NT2/D1 (cell line): ENCODE measurements at places on chromosomes 3 and 15.

DNA sequence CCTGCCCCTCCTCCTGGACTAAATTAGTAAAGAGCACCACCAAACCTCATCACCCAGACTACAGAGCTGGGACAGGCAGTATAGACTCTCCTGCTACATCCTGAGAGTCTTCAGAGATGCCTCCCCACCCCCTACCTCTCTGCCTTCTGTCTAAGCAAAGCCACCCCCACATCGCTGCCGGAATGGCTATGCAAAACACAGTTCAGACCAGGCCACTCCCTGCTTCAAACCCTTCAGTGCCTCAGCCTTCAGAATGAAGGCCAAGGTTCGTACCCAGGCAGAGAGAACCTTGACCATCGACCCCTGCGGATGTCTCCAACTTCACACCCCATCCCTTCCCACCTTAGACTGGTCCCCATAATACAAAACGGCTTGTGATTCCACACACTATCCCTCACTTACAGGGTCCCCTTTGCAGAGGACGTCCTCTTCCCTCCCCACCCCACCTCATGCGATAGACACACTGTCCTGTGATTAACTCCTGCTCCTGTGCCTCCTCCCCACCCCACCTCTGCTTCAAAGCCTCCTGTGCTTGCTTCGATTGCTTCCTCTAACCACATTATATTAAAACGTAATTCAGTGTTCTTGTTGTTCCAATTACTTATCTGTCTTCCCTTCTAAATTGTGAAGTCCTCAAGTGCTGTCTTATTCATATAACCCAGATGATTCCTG is 175.3 kb downstream of the UACA start:
- no peak for DNase-seq

DNA sequence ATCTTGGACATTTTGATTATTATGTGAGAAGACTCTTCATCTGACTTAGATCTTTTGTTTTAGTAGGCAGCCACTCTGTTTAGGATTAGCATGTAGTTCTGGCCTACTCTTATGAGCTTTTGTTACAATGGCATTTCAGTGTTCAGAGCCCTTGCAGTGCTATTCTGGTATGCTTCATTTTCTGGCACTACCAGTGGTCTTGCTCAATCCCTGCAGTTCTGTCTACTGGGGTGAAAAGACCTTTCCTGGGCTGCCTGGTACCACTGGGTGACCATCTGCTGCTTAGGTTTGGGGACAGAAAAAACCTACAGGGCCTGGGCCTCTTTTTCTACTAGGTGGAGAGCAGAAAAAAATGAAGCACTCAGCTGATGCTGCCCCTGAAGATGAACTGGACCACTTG is 42.5 kb downstream of the IL16 start:
- no peak for DNase-seq

DNA sequence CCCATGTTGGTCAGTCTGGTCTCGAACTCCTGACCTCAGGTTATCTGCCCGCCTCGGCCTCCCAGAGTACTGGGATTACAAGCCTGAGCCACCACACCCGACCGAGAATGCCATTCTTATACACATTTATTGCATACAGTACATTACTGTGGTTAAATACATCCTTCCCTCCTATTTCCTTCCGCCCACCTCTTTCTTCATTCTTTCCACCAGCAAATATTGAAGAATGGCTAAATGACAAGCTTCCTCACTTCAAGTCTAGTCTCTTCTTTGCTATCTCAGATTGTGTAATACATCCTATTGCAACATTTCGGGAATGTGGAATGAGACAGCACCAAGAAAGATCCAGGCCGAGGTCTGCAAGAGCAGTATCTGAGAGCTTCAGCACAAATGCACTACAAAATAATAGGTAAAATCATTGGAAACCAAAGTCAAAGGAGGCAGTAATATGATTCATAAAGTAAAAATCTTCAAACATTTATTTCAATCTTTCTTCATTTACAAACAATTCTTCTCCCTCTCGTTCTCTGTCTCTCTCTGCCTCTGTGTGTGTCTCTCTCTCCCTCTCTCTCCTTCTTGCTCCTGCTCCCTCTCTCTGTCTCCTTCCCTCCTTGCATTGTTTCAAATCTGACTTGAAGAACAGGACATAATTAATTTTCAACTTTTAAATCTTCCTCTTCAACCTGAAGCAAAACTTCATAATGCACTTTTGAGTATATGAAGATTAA is 94.7 kb upstream of the TGFBR2 start:
- DNase-seq = no peak

GRCh38 chr15:66390678-66391077 is 4.0 kb downstream of the MAP2K1 start:
- no peak for DNase-seq

DNA sequence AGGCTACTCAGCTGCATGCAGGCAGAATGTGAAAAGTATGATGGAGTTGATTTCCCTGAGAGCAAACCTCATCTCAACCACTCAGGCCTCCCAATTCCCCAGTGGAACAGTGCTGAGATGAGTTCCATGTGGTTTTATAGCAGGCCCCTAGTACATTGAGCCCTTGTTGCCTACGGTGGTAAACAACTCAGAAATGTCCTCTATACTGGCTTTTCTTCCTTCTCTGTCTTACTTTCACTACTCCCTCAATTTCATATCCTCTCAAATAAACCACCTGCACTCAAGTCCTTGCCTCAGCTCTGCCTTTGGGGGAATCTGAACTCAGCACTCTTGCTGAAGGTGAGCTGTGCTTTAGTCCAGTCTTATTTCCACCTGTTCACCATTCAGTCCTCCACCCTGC is 399.9 kb downstream of the PDCD6IP start:
- no peak for DNase-seq

DNA sequence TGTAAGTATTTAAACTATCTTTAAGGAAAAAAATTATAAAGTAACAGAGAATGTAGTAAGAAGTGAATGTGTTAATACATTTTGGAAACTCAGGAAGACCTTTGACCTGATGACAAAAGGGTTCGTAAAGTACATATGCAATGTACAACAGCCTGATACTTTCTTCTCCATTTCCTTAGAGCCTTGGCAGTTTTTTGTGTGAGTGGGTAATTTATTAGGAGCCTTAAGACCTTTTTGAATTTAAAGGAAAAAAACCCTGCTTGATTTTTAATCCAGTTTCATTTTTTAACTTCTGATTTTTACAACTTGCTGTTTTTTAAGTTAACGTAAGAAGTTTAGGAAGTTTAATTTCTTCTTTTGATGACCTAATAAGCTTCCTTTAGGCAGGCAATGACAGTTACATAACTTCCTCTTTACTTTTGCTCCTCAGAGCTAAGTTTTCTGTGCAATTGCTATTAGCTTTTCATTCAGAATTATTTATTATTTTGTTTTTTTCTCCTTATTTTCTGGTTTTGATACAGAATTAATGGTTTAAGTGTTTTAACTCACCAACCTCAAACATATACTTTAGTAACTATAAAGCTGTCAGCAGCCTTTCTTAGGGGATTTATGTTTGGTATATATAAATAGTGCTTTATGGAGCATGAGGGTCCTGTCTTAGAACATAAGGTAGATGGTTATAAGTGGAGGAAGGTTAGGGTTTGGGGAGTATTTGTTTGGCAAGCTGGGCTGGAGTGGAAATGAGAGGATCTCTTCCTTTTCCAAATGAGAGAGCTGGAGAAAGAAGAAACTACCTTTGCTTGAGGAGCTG is 35.2 kb downstream of the ARMC8 start:
- no peak for DNase-seq

- DNase-seq = no peak
These were observed 392.9 kb upstream of the ROBO2 start for GRCh38 chr3:76646921-76647562.

- DNase-seq = peak; percentile 71
These were observed 553 bp downstream of the TMEM43 start for GRCh38 chr3:14125193-14126016.

DNA sequence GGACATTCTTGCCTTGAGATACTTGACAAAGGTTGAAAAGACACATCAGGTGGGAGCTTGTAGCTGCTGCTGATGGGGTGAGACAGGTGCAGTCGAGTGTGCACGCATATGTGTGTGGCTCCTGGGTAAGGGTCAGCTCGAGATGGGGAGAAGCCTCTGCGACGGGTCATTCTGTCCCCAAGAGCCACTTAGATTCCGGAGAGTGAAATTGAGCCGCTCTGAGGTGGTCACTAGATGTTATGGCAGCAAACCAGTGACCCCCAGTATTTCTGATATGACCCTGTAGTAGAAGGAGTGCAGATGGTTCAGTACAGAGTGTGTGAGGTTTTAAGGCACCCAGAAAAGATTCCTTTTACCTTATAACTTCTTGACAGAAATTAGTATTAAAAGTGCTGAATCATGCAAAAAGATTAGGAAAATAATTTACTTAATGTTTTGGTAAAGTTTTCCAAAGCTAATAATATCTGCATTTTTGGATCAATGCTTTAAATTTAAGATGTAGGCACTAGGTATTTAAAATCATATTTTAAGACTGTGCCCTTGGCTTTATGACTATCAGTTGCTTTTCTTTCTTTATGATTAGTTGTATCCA is 241.9 kb upstream of the TOPAZ1 start:
- DNase-seq = no peak

- peak; percentile 20 for DNase-seq
These were observed 11.9 kb upstream of the CD200R1L start for GRCh38 chr3:112858410-112859069.

DNA sequence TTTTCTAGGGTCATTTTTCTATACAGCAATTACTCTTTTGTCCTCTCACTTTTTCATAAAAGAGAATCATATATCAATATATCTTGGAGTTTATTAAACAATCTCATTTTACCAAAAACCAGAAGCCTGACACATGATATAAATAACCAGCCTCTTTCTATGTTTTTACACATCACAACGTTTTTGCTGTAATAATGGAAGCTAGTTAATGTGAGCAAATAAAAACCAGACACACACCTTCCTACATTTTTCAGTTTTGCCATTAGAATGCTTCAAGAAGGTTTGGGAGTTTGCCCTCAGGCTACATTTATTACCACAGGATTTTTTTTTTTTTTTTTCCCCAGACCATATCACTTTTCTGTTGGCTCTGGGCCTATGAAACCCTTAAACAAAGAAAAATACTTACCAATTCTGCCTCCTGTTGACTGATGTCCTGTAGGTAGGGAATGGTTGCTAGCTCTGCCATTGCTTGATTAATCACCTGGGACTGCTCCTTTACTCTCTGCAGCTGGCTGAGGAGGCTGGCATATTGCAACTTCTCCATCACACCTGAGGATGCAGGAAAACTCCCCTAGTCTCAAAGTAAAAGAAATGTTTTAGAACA is 165.5 kb downstream of the ECT2 start:
- DNase-seq = no peak

DNA sequence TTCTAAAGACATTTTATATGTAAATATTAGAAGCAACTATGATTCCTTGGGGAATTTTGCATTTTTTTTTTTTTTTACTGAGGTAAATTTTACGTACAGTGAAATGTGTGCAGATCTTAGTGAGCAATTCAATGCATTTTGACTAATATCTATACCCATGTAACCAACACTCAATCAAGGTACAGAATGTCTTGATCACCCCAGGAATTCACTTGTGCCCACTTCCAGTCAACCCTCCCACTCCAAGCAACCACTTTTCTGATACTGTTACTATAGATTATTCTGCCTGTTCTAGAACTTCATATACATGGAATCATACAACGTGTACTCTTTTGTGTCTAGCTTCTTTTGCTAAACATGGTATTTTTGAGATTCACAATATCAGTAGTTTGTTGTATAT is 45.1 kb upstream of the MGLL start:
- DNase-seq = no peak

- peak; percentile 74 for DNase-seq
These were observed 24.5 kb upstream of the TRAK1 start for GRCh38 chr3:42066516-42067181.

DNA sequence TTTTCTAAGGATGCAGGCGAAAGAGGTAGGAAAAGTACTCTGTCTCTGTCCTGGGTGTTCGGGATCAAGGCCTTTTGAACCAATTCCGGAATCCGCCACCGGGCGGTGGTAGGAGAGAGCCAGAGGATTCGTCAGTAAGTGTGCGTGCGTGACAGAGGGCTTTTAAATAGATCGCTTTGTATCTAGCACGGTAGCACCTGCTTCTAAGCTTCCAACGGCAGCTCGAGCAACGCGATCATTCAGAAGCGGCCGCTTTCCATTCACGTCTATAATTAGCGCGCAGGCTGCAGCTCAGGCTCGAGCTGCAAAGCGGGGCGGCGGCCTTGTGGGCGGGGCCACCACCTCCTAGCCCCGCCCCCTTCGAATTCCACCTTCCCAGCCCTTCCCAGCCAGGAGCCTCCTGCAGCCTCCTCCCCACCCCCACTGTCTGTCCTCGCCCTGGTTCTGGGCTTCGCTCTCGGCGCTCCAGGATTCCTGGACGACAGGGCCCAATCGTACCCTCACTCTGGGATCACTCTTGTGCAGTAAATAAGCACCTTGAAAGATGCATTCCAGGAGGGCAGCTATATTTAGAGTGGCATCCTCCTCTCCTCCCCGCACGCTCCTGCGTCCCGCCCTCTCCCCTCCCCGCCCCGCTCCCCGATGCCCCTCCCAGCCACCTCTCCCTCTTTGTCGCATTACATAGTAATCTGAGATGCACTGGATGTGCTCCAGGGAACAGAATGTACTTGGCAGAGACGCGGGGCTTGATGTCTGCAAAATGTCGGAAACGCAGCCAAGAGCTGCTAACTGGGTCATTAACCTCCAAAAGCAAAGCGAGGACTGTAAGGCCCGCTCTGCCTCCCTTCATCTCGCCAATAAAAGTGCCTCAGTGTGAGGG is 224.1 kb upstream of the TPRG1 start:
- DNase-seq = peak; percentile 88

DNA sequence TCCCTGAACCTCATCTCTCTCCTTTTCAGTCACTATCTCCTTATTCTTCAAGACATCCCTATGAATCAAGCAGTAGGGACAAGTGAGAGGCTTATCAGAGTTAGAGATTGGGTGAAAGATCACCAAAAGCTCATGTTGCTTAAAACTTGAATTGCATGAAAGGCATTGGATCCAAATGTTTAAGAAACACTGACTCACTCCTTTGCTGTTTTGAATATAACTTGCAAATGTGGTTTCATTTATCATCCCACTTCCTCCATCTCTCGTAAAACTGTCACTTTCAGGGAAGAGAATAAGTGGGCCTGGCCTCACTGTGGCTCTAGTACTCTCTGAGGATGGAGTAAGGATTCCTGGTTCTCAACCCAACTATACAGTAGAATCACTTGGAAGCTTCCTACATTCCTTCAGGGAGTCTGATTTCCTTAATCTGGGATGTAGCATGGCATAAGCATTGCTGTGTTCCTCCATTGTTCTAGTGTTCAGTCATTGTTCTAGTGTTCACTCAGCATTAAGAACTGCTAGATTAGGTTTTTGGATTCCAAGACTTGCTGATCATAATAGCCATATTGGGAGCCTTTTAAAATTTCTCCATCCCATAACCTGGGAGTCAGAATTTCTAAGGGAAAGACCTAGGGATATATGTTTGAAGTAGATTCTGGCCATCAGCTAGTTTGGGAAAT is 171.8 kb downstream of the TMEM108 start:
- DNase-seq = no peak

GRCh38 chr15:83698294-83698693 is 44.4 kb downstream of the ADAMTSL3 start:
- DNase-seq = no peak

GRCh38 chr3:105868742-105869530 is at the start of gene CBLB:
Gene CBLB (minus strand): TSS chr3:105869012. CDS start chr3:105867577, 1,435 bp downstream.
- DNase-seq = peak; percentile 83

GRCh38 chr3:118400886-118401285 is 633.8 kb downstream of the IGSF11 start:
- no peak for DNase-seq
